ENCODE measurements at places on chromosomes 1 and 21. TPM values are rescaled to one million over a fixed set of nuclear protein-coding genes. Genes with fewer than 3 reads are reported as not detected.

The ZRANB2 gene
- 36.2 TPM for total RNA-seq

The AMPD2 gene
- total RNA-seq, result 59.4 TPM

The NTNG1 gene
- 3.6 TPM for total RNA-seq

The SYTL1 gene
- total RNA-seq, result under 0.01 TPM

The SON gene
- 137 TPM for total RNA-seq

The WNT2B gene
- 2.2 TPM for total RNA-seq

Measured in osteoblast (primary cell).